ENCODE measurements at places on chromosomes 4 and X.

GRCh38 chr4:106583567-106583966 lies 215.0 kb upstream of the GIMD1 start:
- peak; percentile 96 for DNase-seq

- peak; percentile 77 for DNase-seq
Observed at GRCh38 chr4:96149894-96150293, 310.0 kb downstream of the PDHA2 start.

- no peak for DNase-seq
Observed at GRCh38 chr4:11894977-11895376, 466.3 kb upstream of the HS3ST1 start.

DNA sequence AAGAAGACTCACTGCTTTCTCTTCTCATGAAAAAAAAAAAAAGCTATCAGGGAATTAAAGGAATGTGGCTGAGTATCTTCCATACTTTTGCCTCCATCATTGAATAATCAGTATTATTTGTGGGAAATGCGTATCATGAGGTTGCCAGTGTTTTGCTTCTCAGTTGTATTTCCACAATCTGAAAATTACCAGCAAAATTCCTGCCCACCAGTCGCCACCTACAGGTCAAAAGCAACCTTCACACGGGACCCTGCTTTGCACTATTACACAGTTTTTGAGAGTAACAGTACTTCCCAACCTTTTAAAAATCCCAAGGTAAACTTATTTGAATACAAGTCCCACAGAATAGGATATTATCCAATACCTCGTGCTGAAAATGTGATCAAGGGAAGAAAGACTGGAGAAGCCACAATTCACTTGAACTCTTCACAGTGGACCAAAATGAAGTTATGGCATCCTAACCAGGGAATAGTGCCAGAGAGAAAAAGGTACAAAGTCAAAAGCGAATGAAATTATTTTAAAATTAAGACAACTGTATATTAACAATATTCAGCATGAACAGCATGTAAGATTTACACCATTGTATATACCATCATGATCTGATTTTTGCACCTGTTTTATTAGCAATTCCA lies 30.4 kb downstream of the PGRMC1 start:
- peak; percentile 18 for DNase-seq

DNA sequence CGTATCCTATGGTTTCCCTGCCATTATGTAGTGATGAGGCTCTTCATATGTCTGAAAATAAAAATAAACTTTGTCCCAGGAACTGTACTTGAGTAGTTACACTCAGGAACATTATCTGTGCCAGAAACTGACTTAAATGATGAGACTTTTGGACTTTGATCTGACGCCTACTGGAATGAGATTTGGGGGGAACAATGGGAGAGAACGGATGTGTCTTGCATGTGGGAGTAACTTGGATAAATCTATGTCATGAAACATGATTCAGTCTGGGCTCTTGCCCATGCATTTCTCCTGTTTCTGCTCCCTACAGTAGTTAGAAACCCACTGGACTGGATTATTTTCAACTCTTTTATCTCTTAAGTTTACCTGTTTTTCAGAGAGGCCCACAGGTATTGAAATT lies 2351.4 kb downstream of the PCDH7 start:
- DNase-seq = no peak

DNA sequence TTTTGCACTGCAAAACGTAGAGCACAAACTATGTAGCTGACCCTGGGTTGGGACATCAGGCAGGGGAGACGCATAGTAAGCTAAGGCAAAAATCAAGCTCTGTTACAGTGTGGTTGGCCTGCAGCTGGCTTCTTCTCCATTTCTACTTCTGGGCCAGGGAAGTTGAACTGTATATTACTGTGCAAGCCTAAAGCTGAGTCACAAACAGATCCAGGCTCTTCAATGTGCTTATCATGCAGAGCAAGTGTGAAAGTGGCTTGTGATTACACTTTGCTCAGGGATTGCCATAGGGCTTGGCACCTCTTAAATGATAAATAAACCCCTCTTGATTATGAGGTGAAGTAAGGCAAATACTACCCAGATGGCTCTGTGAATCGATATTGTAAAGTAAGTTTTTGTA lies 40.5 kb downstream of the CLDN34 start:
- no peak for DNase-seq

DNA sequence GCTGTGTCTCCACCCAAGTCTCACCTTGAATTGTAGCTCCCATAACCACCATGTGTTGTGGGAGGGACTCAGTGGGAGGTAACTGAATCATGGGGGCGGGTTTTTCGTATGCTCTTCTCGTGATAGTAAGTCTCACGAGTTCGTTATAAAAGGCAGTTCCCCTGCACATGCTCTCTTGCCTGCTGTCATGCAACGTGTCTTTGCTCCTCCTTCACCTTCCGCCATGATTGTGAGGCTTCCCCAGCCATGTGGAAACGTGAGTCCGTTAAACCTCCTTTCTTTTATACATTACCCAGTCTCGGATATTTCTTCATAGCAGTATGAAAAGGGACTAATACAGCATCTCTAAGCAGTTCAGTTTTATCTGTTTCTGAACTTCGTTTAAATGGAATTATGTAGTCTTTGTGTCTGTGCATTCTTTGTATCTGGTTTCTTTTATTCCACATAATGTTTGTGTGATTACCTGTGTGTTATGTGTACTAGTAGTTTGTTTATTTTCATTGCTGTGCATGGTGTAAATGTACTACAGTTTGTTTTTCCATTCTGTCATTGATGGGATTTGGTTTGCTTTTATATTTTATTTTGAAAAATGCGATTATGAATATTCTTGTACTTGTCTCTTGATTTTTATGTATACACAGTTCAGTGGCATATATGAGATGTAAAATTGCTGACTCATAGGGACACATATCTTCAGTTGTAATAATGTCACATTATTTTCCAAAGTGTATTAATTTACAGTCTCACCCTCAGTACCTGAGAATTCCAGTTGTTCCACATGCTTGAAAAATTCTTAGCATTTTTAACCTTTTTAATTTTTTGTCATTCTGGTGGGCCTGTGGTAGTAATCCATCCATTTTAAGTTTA lies 304.9 kb downstream of the GBA3 start:
- DNase-seq = no peak

- no peak for DNase-seq
Observed at GRCh38 chr4:47942081-47942819, 27.9 kb upstream of the NFXL1 start.

- no peak for DNase-seq
Observed at GRCh38 chr4:99593781-99594641, 19.4 kb downstream of the MTTP start.

GRCh38 chr4:8682725-8683124 lies 90.2 kb downstream of the CPZ start:
- DNase-seq = no peak

DNA sequence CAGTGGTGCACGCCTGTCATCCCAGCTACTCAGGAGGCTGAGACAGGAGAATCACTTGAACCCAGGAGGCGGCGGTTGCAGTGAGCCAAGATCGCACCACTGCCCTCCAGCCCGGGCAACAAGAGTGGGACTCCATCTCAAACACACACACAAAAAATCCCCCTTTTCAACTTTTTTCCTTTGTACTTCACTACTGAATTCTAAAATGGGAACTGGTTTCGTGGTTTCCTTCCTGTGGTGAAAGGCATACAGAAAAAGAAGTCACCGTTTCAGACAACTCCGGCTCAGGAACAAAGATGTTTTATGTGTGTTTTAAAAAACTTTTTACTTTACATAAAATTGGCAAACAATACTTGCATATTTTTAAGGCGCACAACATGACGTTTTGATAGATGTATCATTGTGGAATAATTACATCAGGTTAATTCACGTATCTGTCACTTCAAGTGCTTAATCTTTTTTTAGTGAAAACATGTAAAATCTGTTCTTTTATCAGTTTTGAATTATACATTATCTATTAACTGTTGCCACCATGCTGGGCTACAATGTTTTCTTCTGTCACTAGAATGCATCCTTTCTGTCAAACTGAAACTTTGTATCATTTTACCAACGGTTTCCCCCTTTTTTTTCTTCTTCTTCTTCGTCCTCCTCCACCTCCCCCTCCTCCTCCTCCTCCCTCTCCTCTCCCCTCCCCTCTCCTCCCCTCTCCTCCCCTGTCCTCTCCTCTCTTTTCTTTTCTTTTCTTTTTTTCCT lies 186.0 kb downstream of the CRLF2 start:
- DNase-seq = no peak

- no peak for DNase-seq
Observed at GRCh38 chr4:88101165-88101564, 57.3 kb downstream of the ABCG2 start.

DNA sequence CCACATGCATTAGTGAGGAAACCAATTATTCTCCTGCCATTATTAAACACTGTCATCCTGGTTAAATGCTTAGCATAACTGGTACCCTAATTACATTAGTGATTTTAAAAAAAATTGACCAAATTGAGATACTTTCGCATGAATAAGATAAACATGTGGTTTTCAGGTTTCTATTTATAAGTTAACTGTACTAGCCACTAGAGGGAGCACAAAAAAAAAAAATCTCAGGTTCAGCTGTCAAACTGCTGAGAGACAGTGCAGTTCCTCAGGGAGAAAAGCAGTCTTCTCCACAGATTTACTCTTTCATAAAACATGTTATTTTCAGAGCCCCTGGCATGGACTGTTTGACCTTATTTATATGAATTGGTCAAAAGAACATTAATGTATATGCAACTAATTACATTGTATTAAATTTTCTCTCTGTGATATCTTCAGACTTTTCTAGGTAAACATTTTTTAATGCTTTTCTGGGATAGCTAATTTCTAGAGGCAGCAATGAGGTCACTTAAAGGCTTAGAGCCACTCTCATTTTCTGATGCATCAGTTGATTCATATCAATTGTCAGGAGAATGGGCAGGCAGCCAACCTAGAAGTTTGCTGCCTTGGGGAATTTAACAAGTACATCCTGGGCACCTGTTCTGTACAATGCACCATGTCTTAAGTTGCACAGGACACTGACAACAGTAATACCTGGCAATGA lies 167.5 kb downstream of the CDS1 start:
- DNase-seq = peak; percentile 30

- no peak for DNase-seq
Observed at GRCh38 chr4:57926311-57926710, 816.1 kb upstream of the IGFBP7 start.

GRCh38 chr4:109690690-109691410 lies 12.4 kb downstream of the CASP6 start:
- DNase-seq = no peak

GRCh38 chr4:1502976-1503375 lies 96.7 kb upstream of the NKX1-1 start:
- no peak for DNase-seq

- DNase-seq = no peak
Observed at GRCh38 chrX:37817579-37817978, 29.8 kb downstream of the DYNLT3 start.

DNA sequence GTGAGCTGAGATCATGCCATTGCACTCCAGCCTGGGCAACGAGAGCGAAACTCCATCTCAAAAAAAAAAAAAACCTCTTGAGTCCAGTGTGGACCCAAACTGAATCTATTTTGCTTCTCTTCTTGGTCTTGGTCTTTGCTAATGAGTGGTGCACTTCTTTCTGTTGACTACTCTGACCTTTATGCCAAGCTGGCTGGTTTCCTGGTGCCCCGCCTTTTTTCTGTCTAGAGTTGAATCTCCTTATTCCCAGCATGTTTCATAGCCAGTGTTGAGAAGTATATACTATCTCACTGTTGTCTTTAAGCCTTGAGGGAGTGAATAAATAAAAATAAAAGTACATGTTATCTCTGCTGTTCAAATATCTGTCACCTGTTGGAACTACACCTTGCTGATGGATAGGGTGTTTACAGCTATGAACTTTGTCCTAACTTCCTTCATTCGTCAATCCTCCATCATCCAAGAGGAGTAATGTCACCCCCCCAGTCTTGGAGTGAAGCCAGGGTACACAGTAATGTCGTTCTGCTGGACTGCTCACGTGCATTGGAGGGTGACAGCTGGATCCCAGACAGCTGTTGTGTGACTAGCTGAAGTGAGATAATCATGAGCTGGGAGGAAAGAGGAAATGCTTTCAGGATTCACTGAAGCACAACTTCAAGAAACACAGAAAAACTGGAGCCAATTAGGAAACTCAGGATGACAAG lies 99.3 kb upstream of the PRKG2 start:
- DNase-seq = peak; percentile 85

DNA sequence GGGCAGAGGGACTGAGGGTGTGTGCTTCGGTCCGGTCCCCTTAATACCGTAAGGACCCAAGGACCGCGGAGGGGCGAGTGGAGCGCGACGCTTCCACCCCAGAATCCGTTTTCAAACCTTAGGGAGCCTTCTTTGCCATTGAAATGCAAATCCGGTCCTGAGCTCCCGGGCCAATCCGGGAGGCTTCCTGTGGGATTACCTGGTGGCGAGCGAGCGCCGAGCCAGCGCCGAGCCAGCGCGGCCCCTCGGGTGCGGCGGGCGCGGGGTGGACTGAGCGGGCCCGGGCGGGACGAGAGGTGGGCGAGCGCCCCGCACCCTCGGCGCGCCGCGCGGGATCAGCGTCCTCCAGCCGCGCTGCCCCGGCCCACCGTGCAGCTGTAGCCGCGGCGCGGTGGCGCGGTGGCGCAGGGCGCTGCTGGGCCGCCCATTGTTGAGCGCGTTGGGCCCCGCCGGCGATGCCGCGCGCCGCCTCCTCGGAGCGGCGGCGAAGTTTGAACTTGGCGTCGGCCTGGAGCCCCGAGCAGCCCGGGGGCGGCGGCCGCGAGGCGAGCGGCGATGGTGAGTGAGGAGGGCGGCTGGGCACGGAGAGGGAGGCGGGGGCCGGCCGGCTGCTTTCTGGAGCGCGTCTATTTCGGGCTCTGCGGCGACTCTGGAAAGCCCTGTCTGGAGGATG lies 208.7 kb downstream of the SOWAHB start:
- DNase-seq = peak; percentile 19

DNA sequence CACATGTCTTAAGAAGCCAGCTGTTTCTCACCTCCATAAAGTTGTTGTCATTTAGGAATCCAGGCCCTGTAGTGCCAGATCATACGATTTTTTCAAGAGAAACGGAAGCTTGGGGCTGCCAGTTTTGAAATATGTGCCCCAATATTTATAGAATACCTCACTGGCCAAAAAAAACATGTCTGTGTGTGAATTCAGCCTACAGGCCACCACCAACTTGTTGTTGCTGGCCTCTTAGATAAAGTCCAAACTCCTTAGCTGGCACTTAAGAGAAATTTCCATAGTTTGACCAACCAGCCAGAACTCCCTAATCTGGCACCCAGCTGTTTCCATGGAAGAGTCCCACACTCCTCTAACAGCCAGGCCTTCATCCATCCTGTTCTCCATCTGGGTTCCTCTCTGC lies 74.1 kb downstream of the WDR19 start:
- no peak for DNase-seq

GRCh38 chr4:11264841-11265240 lies 163.9 kb downstream of the HS3ST1 start:
- DNase-seq = no peak

GRCh38 chr4:27720010-27720766 lies 859.5 kb downstream of the STIM2 start:
- DNase-seq = no peak

- DNase-seq = no peak
Observed at GRCh38 chrX:37986893-37987292, 19.5 kb upstream of the SYTL5 start.
